ENCODE measurements at places on chromosomes 11 and 22. TPM values are rescaled to one million over a fixed set of nuclear protein-coding genes. Genes with fewer than 3 reads are reported as not detected.

DNA sequence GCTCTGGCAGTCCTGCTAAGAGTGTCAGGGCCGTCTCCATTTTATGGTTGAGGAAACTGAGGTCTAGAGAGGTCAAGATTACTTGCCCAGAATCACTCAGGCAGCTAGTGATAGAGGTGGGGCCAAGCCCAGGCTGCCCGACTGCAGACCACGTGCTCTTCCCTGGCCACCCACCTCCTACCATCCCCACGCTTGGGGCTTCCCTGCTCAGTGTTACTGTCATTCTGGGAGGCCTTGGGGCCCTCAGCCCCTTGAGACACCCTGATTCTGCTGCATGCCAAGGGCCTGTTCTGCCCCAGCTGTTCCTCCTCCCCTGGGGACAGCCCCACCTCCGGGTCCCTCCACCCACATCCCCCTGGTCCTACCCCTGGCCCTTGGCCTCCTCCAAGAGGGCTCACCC is 17.2 kb upstream of the TAB1 start:
- no peak for DNase-seq

- no peak for DNase-seq
These were observed 7.5 kb upstream of the SEZ6L start for GRCh38 chr22:26161746-26162145.

FERMT3 gene
- 169 TPM for total RNA-seq

GRCh38 chr11:126226334-126227084 is 14.9 kb downstream of the FAM118B start:
- DNase-seq, result no peak

Measured in activated B cell treated with CpG ODN at 0.5 μM for 24 hours (primary cell).